Activated naive CD4-positive, alpha-beta T cell treated with anti-CD3 and anti-CD28 coated beads, Interleukin-2, amount 50 U/mL, for 72 hours (primary cell): ENCODE measurements at places on chromosomes 3 and 15. TPM values are rescaled to one million over a fixed set of nuclear protein-coding genes. Genes with fewer than 3 reads are reported as not detected.

MBNL1 gene
- 406 TPM for total RNA-seq

POPDC2 gene
- total RNA-seq, result 1.9 TPM

GOLGA8N gene
- 8.6 TPM for total RNA-seq

CEMIP gene
- not detected for total RNA-seq

CACNA1D gene
- 0.10 TPM for total RNA-seq

TFDP2 gene
- total RNA-seq, result 28.5 TPM

AGTR1 gene
- not detected for total RNA-seq

RTP3 gene
- total RNA-seq, result not detected

FGF12 gene
- total RNA-seq, result not detected

DNA sequence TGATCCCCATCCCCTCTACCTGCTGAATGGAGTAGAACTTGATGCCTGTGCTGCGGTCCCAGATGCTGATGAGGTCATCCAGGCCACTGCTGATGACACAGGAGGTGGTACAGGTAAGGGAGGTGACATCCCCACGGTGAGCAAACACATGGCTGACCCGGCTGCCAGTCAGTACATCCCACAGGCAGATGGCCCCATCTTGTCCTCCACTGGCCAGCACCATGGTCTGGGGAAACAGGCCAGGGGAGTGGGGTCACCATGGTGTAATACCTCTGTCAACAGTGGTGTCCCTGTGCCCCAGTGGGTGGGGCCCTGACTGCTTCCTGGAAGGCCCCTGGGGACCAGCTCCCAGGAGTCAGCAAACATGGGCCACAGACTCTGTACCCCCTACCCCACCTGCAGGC, 33.3 kb downstream of the PTPN23 start:
- DNase-seq, result no peak

- DNase-seq, result no peak
Observed at GRCh38 chr3:186996356-186996755, 66.0 kb downstream of the ST6GAL1 start.

- DNase-seq, result no peak
Observed at GRCh38 chr15:28026764-28027713, 72.1 kb downstream of the OCA2 start.

DNA sequence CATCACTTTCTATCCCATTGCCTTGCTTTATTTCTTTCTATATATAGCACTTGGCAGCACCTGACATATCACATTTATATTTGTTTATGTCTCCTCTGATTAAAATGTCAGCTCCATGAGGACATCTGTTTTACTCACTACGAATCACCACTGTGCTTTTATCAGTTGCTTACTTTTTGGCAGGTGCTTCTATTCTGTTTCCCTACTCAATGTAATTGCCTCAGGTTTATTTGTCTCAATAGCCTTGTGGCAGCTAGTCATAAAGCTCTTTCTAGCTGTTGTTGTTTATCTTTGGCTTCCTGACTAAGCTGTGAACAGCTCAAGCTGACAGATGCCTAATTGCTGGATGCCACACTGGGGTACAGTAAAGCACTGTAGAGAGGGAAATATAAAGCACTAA, 85.5 kb downstream of the VPS13C start:
- DNase-seq, result no peak

DNA sequence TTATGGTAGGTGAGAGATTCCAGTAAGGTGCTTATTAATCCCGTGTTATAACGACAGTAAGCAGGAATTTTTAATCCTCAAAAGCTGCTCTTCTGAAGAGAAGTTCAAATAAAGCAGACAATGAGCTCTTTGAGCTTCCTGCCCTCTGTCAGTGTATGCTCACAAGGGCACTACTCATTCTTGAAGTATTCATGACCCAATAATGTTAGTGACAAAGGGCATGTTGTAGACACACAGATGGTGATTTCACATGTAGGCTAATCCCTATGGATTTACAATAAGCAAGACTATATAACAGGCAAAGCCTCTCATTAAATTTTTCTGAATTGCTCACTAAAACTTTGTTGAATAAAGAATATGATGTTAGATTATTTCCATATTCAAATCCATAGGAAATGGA, 578.6 kb downstream of the RSL24D1 start:
- DNase-seq, result no peak

DNA sequence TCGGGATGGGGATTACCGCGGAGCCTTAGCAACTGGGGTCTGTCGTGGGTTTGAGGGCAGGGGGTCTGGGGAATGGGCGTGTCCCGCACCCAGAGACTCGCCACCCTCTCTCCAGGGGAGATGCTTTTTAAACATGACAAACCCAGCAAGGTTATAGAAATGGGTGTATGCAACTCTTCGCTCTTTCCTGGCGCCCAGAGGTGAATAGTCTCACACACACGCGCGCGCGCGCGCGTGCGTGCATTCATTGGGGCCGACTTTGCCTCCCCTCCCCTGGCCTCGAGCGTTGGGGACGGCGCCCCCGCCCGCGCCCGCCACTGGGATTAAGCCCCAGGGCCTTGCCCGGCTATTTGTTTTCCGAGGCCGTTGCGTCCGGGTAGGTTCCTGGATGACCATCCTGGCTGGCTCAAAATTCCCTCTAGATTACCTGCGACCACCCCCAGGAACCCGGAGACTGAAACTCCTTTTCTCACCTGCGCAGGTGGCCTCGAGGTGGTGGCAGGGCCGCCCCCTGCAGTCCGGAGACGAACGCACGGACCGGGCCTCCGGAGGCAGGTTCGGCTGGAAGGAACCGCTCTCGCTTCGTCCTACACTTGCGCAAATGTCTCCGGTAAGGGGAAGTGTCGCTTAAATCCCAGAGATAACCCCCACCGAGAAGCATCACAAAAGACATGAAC, 777 bp downstream of the GPR160 start:
- no peak for DNase-seq

GRCh38 chr3:46368569-46368968, 2.2 kb upstream of the CCR5 start:
- no peak for DNase-seq

DNA sequence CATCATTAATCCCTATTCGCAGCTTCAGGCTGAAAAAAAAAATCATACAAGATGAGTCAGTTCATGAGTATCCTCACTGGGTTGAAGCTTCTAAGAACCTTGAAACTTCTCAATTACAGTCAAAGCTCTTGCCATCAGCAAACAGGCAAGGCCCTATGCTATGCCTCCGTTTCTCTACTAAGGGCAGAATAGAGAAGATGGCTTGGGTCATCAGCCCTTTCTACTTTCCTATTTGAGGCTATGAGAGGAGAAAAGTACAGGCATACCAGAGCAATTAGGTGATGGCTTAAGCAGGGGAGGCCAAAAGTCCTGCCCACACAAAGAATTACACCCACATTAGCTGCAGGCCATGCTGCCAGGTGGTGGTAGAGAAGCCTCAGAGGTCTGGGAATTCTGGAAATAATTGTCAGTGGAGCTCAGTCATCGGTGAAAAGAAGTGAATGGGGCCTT, 89.0 kb downstream of the MRPL46 start:
- no peak for DNase-seq

DNA sequence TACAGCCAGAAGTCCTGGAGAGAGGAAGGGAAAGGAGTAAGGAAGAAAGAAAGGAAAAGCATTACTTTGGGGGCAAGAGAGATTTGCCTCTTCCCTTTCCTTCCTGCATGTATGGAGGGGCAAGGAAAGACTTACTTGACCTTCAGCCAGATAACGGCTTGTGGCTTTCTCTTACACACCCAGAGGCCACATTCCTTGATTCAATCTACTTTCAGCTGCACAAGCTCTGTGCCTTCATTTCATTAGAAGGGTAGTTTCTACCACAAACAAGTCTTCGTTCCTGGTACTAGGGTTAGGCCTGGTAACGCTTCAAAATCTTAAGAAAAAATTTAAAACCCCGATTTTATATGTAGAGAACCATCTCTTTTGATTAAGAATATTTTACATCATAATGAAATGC, 835.9 kb downstream of the TUSC7 start:
- DNase-seq, result no peak

DNA sequence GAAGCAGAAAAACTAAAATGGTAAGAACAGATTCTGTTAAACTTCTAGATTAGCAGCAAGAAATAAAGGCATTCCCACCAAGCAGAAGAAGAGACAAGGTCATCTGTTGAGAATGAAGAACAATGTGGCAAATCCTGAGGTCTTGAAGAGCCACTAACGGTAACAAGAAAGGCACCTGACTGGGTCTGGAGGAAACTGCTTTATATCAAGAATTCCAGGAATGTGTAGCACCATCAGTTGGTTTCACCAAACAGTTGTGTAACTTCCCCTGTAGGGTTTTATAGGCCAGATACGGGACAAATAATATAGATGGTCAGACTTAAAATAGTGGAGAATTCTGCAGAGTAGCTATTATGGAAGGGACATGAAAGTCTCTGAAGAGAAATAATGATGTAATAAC, 57.3 kb downstream of the ACAP2 start:
- no peak for DNase-seq

GRCh38 chr3:19539518-19540392, 391.4 kb downstream of the KCNH8 start:
- no peak for DNase-seq

- no peak for DNase-seq
Observed at GRCh38 chr3:140341203-140341602, 336.7 kb upstream of the TRIM42 start.

GRCh38 chr3:116084999-116085791, 360.1 kb downstream of the LSAMP start:
- no peak for DNase-seq

GRCh38 chr3:106710596-106710995, 666.6 kb upstream of the CCDC54 start:
- no peak for DNase-seq

DNA sequence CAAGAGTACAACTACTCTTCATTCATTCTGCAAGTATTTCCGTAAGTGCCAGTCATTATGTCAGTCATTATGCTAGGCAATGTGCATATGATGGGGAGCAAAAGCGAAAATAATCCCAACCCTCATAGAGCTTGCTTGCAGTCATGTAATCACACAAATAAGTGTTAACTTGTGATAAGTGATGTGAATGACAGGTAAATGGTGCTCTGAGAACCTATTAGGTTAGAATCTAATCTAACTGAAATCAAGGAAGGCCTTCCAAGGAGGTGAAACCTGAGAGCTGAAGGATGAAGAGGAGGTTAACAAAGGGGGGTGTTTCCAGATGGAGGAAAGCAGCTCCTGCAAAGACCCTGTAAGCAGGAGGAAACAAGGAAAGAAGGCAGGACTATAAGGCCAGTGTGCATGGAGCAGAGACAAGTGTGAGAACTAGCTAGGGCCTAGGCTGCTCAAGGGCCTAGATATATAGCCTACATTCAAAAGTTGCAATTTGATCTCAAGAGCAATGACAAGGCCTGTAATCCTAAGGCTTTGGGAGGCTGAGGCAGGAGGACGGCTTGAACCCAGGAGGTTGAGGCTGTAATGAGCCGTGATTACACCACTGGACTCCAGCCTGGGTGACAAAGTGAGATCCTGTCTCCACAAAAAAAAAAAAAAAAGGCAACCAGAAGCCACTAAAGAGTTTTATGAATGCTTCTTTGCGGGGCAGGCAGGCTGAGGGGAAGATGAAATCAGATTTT, 5.3 kb downstream of the PTPN9 start:
- no peak for DNase-seq

DNA sequence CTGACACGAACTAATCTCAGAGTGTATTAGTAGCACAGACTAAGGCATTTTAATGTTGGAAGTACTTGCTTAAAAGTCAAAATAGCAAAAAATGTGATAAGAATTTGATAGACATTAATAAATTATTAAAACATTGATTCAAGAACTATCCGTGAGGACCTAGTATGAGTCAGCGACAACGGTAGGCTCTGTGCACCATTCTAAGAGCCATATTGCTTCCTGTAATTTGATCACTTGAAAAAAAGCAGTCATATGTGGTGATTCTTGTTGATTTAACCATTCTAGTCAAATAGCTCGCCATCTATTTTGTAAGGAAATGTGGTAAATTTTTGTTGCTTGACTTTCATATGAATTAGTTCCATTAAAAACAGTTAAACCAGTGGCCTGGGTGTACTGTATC, 534.9 kb upstream of the ARRDC4 start:
- DNase-seq, result no peak

- DNase-seq, result no peak
Observed at GRCh38 chr3:14631687-14632441, 19.7 kb upstream of the CCDC174 start.

GRCh38 chr3:137008131-137008530, 50.3 kb downstream of the IL20RB start:
- DNase-seq, result no peak

DNA sequence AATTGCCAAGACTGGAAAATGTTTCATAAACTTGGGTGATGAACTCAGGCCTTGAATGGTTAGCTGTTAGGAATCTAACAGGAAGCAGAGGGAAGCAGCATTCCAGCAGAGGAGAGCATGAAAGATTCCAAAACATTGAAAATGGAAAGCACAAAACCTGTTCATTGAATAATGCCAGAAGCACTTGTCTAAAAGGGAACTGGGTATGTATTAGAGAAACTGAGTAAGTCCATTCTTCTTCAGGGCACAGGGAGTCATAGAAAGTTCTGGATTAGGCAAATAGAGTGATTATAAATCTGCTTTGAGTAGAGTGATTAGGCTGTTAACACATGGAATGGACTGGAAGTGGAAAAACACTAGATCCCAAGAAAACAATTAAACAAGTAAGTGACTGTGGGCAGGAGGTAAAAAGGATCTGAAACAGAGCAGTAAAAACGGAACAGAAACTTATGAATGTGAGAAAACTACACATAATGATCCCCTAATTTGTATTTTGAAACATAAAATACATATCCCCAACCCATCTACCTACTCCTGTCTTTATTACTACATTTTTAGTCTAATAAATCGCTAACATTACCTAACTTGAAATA, 343.4 kb downstream of the TBC1D5 start:
- DNase-seq, result no peak

DNA sequence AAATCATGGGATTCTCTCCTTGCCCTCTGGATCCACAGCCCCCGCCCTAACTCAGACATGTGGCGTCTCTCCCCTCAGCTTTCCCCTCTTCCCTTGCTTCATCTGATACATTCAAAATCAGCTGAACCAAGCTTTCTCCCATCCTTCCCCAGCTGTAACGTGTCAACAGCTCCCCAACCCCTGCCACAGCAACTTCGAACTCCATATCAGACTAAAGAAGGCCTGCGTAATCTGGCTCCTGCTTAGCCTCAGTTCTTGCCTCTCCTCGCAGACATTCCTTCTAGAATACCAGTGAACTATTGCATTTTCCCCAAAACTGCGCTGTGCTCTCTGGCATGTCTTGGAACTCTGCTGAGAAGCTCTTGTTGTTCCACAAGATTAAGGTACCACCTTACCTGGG, 18.3 kb downstream of the B4GALT4 start:
- no peak for DNase-seq

DNA sequence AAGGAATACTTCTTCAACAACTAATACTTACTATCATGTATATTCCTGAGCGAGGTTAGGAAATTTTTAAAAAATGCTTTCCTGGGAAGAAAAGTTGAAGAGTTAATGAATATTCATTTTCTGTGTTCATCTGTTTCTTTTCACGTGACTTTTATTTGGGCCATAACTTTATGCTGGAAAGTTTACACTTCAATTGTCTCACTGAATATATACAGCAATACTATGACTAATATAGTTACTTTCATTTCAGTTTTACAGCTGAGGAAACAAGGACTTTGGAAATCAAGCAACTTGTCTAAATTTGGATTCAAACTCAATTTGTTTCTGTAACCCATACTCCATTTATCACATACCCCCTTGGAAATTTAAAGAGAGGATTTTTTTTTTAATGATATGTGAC, 894.2 kb downstream of the ROBO1 start:
- no peak for DNase-seq

GRCh38 chr3:128965818-128966217, 28.1 kb downstream of the CFAP92 start:
- DNase-seq, result no peak
